ENCODE measurements at places on chromosomes 7 and 10.
A peak's percentile ranks its signal among the peaks of the same experiment; 100 is the strongest.

DNA sequence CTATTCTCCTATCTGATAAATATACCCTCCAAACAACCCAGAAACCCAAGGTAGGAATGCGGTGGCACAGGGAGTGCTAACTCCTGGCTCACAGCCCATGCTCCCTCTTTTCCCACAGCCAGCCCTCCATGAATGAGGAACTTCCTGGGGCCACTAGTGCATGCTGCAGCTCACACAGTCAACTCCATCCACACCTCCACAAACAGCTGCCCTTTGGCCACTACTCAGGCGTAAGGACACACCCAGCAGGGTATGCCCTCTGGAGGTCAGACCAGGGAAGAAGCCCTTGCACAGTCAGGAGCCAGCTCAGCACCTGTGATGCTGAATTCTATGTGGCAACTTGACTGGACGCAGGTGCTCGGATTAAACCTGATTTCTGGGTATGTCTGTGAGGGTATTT lies 85.2 kb upstream of the PIK3CG start:
- H3K4me1 ChIP-seq = no peaks in the 10 kb centered on the region
- no peak overlapping the region for H3K4me3 ChIP-seq
- H3K27ac ChIP-seq = no peak overlapping the region

DNA sequence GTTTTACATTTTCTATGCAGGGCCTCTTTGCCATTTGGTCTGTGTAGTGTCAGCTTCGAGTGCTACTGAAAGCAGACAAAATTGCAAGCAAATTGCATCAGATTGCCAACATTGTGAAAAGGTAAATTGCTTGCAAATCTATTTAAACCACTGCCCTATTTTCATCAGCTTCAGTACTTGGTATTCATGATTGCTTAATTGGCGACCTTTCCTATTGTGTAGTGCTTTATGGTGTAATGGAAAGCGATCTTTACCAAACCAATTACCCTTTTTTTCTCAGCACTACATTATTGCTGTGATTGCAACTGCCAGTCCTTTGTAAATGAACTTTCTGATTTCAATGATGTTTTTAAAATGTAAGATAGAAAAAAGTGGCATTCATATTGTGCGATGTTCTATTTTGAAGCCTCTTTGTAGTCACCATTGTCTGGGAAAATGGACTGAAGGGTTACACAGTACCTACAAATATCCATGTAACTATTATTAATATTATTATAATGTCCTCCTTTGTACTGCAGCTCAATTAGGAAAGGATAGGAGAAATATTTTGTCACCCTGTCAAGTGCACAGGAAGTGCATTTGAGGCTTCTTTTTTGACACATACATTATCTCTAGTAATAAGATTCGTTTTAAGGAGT lies 177.7 kb upstream of the SP8 start:
- no peak overlapping the region for H3K4me3 ChIP-seq
- no peak for DNase-seq
- no peaks in the 10 kb centered on the region for H3K4me1 ChIP-seq
- H3K27me3 ChIP-seq = no peaks in the 10 kb centered on the region
- no peaks in the 10 kb centered on the region for H3K36me3 ChIP-seq

DNA sequence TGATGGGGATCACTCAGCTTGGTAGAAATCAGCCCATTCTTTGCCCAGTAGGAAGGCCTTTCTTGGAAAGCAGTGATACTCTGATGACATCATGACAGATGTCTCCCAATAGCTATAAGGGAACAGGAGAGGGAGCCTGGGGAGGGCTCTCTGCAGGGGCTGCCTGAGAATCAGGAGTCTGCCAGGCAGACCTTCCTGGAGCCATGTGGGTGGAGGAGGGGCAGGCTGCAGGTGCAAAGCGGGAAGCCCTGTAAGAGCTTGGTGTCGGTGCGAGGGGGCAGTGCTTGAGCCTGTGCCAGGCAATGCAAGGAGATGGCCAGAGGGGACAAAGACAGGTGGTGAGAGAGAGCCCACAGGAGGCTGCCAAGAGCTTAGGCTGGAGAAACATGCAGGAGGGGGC lies 5.0 kb upstream of the TNS3 start:
- H3K4me3 ChIP-seq = no peak overlapping the region
- no peaks in the 10 kb centered on the region for H3K36me3 ChIP-seq
- H3K27me3 ChIP-seq = peaks cover 20% of the 10 kb centered on the region
- no peak overlapping the region for H3K27ac ChIP-seq
- no peak for DNase-seq
- no peaks in the 10 kb centered on the region for H3K4me1 ChIP-seq

DNA sequence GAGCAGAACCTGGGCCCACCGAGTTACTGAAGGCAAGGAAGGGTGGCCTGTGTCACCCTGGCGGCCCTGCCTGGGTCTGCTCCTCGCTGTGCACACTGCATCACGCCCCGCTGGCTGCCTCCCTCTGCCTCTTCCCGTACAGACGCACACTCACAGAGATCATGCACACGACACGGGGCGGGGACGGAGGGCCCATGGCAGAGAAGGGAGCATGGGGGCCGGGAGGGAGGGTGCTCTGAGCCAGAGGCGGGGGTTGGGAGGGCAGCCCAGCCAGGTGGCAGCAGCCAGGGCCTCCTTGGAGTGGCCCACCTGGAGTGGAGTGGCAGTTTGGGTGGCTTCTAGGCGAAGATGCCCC lies 16.6 kb downstream of the BUD23 start:
- H3K4me3 ChIP-seq = no peak overlapping the region
- no peaks in the 10 kb centered on the region for H3K27me3 ChIP-seq
- H3K4me1 ChIP-seq = peaks cover 2% of the 10 kb centered on the region
- no peak for DNase-seq
- peak overlapping the region; percentile 25 for H3K27ac ChIP-seq

DNA sequence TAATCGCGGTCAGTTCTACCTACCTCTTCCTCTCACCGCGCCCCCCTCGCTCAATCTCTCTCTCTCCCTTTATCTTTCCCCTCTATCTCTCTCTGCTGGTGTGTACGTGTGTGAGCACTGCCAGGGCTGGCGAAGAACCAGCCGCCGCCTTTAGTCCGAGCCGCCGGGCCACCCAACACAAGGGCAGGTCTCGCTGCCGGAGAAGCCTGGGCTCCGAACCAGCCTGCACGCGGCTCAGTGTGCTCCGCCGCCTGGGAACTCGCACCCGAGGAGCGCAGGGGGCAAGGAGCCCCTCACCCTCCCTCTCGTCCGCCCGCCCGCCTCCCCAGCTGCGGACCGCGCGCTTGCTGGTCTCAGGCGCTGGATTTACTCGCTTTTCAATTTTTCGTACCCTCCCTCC lies 1.7 kb downstream of the NXPH1 start:
- peak overlapping the region; percentile 69 for H3K27ac ChIP-seq
- no peak overlapping the region for H3K4me3 ChIP-seq
- peaks cover 9% of the 10 kb centered on the region for H3K4me1 ChIP-seq
- no peak for DNase-seq

GRCh38 chr7:27187475-27188385 lies 2.7 kb upstream of the HOXA11 start:
- H3K4me1 ChIP-seq = peaks cover 30% of the 10 kb centered on the region
- peaks cover 2% of the 10 kb centered on the region for H3K36me3 ChIP-seq
- peak; percentile 35 for DNase-seq
- H3K27me3 ChIP-seq = peaks cover 95% of the 10 kb centered on the region

DNA sequence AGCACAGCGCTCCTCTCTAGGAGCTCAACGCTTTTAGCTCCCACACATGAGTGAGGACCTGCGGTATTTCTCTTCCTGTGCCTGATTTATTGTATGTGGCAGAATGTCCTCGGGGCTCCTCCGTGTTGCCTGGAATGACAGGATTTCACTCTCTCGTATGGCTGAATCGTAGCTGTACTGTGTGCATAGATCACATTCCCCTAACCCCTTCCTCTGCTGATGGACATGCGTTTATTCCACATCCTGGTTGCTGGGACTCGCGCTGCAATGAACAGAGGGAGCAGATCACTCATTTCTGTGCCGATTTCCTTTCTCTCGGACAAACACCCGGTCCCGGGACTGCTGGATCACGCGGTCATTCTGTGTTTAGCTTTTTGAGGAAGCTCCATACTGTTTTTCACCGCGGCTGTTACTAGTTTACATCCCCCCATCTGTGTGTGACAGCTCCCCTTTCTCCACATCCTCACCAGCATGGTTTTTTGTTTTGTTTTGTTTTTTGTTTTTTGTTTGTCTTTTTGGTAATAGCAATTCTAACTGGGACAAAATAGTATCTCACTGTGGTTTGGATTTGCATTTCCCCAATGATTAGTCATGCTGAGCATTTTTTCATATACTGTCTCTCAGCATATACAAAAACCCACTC lies 76.3 kb downstream of the FOXL3 start:
- peaks cover 3% of the 10 kb centered on the region for H3K36me3 ChIP-seq
- H3K4me3 ChIP-seq = peak overlapping the region; percentile 66
- no peak for DNase-seq
- H3K4me1 ChIP-seq = peaks cover 42% of the 10 kb centered on the region

Measured in activated naive CD8-positive, alpha-beta T cell treated with anti-CD3 and anti-CD28 coated beads, Interleukin-2, amount 10 ng/mL, durations not matched to agents 7 days and 5 days (primary cell).